ENCODE measurements at places on chromosomes 7 and 10.

DNA sequence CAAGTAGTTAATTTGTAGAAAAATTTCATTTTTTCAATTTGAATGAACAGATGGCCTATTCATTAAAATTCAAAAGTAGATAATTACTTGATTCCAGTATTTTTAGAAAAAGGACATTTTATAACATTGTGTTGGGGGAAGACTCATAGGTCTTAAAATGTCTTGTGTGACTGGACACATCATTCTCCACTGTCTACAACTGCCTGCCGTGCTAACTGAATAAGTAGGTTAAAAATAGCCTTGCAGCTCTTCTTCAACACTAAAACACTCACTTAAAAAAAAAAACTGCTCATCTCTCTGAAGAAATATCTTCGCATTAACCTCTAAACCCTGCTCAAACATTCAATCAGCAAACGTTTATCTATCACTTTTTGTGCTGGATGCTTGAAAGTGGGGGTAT lies 253.8 kb downstream of the CSTF2T start:
- no peak for ATAC-seq

GRCh38 chr10:69500864-69501468 lies 49.7 kb downstream of the TSPAN15 start:
- no peak for ATAC-seq

DNA sequence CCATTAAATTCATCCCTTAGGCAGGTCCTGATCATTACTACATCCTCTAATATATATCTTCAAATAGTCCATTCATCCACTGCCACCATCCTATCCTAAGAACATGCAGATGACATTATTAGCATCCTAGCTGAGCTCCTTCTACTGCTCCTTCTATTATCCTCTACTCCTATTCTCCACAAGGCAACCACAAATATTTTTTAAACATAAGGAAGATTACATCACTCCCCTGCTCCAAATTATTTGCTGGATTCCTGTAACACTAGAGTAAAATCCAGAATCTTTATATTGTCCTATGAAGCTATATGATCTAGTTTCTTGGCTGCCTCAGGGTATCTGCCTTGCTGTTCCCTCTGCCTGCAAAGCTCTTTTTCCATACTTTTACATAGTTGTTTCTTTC lies 176.3 kb upstream of the SLC26A5 start:
- ATAC-seq = no peak

- no peak for ATAC-seq
Measured at GRCh38 chr7:882336-883035, 6.1 kb downstream of the GET4 start.

DNA sequence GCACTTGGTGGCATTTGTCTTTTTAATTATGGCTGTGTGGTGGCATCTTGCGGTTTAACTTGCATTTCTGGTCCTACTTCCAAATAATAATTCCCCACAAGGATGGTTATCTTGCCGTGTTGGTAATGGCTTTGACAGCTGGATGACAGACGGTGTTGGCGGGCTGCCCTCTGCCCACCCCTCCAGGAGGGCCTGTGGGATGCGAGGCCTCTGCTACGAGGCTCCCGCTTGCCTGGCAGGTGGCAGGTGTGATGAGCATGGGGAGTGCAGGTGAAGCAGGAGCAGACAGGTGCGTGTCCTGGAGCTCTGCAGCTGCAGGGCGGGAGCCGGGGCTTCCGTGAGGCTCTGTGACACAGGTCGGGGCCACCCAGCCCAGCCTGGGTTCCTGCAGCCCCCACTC lies 11.8 kb downstream of the INPP5A start:
- no peak for ATAC-seq

GRCh38 chr10:112639298-112639697 lies 192.3 kb downstream of the VTI1A start:
- ATAC-seq = no peak

DNA sequence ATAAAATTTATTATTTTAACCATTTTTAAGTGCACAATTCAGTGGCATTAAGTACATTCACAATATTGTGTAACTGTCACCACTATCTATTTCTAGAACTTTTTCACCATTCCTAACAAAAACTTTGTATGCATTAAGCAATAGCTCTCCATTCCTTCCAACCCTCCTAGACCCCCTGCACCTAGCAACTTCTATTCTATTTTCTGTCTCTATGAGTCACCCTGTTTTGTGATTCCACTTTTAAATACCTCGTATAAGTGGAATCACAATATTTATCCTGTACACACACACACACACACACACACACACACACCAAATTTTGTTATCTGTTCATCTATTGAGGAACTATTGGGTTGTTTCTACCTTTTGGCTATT lies 89.2 kb downstream of the ARID5B start:
- ATAC-seq = no peak

GRCh38 chr7:44189286-44189992 lies at the start of gene GCK:
Gene GCK, minus strand, starts transcription at chr7:44189439. Its CDS starts 486 bp downstream, at chr7:44188953.
- no peak for ATAC-seq

DNA sequence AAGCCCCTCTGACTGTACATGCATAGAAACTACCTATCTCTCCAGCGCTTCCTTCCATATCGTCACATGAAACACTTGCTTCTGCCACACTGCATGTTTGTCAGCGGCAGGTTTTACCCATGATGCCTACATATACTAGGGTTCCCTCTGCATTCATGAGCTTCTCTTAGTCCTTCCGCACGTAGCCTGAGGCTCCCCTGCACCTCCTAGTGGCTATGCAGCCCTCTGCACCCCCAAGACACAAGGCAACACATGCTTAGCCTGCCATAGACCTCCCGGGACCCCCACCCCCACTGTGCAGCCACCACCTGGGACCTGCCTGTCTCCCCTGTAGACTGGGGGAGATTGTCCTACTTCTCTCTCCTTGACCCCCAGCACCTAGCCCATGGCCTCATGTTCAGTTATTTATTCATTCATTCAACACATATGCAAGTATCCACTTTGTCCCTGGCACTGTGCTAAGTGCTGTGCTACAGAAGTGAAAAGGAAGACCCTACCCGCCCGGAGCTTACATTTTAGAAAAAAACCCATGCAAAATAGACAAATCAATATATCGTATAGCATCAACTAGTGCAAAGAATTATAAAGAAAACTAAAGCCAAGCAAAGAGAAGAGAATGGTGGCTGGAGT lies 23.5 kb downstream of the TMEM273 start:
- ATAC-seq = peak; percentile 58

DNA sequence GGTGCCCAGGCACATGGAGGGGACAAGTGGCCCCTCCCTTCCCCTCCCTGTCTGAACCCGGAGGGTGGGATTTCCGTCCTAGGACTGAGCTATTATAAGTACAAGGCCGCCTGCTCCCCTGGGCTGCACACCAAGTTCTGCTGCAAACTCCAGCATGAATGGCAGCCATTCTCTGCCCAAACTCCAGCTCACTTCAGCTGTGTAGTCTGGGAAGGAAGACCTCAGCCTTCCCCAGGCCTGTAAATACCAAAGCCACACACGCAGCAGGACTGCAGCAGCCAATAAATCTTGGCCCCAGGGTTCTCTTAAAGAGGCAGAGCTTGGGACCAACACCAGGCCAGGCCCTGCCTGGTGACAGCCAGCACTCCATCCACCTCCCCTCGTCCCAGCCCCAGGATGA lies 291.3 kb upstream of the ZMIZ1 start:
- ATAC-seq = no peak

DNA sequence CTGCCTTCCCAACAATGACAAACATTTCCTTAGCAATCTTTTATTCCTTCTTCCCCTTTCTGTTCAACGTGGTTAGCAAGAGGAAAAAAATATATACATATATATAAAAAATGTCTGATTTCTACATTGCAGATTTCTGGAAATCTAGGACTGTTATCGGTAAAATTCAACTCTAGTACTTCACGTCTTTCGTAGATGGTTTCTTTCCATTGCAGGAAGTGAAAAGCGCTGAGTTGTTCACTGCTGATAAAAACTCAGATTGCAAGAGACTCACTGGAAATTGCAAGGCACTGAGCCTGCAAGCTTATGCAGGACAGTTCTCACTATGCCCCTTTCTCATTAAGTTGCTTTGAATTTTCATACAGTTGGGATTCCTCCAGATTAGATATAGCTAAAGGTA lies 23.9 kb downstream of the KIN start:
- ATAC-seq = no peak

GRCh38 chr7:128236924-128237586 lies 4.0 kb upstream of the LEP start:
- ATAC-seq = peak; percentile 60

- no peak for ATAC-seq
Measured at GRCh38 chr7:91435381-91436059, 171.3 kb downstream of the FZD1 start.

- ATAC-seq = no peak
Measured at GRCh38 chr10:35425595-35425994, 89.3 kb downstream of the CCNY start.

DNA sequence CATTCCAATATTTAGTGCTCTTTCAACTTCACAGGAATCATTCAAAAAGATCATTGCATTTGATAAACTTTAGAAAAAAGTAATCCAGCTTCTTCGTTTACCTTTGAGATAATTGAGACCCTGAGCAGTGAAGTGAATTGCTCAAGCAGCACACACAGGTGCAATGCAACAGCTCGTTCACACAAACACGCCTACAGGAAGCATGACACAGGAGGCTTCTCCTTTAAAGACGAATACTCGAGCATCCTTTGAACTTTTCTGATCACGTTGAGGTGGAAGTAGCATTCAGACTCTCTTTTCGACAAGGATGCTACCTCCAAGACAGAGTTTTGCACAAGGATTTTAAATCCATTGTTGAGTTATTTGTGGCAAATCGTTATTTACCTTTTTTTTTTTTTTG lies 18.0 kb upstream of the RSU1 start:
- ATAC-seq = no peak

- ATAC-seq = no peak
Measured at GRCh38 chr10:28945959-28946358, 268.6 kb downstream of the BAMBI start.

DNA sequence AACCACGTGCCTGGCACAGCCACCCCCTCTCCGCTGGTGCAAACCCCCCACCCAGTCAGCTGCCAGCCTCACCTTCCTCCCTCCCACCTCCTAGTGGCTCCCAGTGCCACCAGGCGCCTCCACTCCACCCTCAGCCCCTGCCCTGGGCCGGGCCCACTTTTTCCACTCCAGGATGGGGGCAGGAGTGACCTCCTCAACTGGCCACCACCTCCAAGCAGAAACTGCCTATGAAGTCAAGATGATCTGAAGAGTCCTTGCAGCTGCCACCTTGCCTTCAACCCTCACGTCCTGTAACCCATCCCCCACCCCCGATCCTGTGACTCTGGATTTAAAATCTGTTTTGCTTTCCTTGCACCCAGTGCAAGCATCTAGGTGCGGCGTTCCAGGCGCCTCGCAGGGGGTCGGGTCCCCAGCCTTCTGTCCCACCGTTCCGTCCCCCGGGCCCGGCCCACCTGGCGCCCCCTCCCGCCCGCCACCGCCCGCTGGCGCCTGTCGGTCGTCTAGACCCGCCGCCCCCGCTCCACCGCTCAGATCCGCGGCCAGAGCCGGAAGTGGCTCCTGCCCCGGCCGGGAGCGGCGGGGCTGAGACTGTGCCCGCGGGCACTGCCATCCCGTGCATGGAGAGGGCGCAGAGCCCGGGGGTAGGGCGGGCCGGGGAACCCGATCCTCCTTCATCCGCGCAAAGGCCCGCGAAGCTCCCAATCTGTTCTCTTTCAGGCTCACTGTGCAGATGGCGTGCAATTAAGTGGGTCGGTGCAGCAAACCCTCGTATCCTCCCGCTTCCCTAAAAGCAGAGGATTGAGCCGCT lies 51.2 kb upstream of the GTF2I start:
- peak; percentile 80 for ATAC-seq

DNA sequence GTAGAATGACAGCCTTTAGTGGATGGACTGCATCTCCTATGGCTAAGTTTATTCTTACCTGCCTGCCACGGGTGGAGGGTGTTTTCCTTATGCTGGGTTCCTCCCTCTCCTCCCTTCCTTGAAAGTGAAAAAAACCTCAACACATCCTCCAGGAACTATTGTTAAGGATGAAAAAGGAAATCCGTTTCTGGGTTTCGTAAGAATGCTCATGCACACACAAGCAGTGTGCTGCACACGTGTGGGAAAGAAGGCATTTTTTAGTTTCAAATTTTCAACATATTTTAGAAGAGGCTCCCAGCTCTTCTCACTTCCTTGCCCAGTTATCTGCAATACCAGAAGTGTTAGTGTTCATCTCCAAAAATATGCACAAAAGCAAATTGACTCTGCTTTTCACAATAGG lies 90.6 kb downstream of the FAM171A1 start:
- no peak for ATAC-seq

GRCh38 chr10:58608351-58608750 lies 95.7 kb downstream of the BICC1 start:
- ATAC-seq = no peak

- no peak for ATAC-seq
Measured at GRCh38 chr7:55587687-55588378, 15.5 kb upstream of the VOPP1 start.

DNA sequence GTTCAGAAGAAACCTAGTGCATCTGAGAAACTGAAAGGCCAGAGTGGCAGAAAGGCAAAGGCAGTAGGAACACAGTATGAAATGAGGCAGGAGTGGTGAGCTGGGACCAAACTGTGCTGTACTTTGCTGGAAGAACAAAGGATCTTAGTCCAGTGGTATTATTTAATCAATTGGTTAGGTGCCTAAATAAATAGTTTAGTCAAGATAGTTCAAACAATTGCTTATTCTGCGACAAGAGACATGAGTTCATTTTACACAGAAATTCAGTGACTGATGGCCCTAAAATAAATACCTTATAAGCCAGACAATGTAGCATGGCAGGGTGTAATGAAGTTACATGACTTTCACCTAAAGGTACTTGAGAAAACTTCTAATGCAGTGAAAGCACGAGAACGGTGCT lies 181.8 kb upstream of the LRRN3 start:
- no peak for ATAC-seq

GRCh38 chr7:22551768-22552513 lies 52.0 kb upstream of the STEAP1B start:
- peak; percentile 84 for ATAC-seq

GRCh38 chr7:56077681-56078080 lies 13.6 kb downstream of the SUMF2 start:
- no peak for ATAC-seq

DNA sequence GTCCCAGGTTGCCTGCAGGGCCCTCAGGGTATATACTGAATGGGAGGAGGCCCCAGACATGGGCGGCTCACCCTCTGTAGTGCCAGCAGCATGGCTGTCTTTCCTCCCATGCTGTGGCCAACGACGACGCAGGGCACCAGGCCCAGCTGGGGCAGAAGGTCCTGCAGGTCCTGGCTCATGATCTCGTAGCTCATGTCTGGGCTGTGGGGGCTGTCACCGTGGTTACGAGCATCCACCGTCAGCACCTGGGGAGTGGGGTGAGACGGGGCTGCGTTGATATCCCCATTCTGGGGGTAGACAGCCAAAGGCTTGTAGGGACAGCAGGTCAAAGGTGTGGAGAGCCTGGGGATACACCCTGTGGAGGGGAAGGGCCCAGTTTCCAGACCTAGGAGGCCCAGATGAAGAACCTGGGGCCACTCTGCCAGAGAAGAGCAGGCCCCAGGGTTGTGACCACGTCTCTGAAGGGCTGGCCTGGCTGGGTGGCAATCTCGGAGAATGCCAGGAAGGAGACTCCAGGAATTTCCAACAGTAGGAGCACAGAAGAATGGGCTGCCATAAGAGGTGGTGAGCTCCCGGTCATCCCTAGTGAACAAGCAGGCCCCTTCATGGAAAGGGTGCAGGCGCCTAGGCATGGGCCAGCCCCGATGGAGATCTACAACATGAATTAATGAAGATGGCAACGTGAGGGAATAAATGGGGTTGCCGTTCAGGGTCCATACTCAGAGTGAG lies 947 bp downstream of the ABHD11 start:
- no peak for ATAC-seq
